ENCODE measurements at places on chromosomes 7 and 10.

- DNase-seq = no peak
Measured at GRCh38 chr10:106515206-106515790, 649.2 kb downstream of the SORCS1 start.

DNA sequence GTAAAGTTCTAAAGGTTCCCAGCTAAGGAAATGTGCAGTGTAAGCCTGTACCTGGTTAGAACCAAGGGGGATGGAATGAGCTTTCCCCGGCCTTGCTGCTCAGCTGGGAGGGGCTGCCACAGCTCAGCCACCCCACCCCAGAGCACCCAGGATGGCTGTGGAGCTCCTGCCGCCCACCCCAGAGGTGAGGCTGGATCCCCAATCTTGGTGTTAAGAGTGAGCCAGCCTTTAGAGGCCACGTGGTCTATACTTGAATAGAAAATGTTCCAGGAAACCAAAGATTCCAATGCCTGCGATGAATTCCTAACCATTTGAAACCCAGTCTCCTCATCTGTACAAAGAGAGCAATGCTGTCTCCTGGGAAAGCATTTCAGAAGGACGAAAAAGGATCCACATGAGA lies 16.5 kb downstream of the DIP2C start:
- no peak for DNase-seq

- no peak for DNase-seq
Measured at GRCh38 chr10:123144697-123145541, 3.0 kb upstream of the HMX2 start.

GRCh38 chr7:8365499-8366110 lies 67.8 kb upstream of the NXPH1 start:
- DNase-seq = no peak

DNA sequence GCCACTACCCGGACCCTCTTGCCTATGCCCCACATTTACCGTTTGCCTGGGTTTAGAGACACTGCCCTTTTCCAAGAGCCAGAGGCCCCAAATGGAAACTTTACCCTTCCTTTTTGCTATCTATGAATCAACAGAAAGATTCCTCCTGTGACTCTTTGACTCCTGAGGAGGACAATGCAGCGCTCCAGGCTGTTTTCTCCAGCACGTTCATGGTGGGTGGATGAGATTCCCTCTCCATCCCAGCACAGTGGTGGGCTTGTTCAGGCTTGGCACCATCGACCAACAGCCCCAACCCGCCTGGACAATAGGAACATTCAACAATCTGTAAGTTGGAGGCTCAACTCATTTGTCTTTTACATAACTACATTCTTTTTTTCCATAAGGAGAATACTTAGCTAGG lies 55.9 kb downstream of the DLD start:
- DNase-seq = no peak

- DNase-seq = no peak
Measured at GRCh38 chr7:148505645-148506375, 84.8 kb upstream of the C7orf33 start.

DNA sequence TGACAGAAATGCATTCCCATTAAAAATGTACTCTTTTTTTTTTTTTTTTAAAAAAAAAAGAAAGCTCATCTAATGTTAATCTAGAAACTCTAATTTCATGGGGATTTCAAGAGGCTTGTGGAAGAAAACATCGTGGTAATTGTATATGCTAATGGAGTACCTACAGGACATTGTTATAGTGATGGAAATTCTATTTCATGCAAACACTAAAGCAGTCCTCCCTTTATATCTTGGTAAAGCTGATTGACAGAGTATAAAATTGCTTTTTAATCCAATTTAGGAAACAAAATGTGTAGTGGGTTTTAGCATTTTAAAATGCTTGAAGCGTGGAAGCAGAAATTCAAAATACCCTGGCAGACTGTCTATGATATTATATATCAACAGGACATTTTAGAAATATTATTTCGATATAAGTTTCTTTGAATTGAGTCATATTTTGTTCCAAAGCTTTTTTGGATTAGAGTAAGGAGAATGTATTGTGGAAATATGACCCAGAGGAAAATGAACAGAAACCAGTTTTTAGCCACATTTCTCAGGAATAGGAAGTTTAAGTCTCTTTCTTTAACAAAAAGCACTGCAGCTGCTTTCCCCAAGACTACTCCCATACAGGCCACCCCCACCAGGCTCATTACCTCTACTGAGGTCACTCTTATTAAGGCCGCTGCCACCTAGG lies 121.9 kb downstream of the WNT2 start:
- DNase-seq = no peak

DNA sequence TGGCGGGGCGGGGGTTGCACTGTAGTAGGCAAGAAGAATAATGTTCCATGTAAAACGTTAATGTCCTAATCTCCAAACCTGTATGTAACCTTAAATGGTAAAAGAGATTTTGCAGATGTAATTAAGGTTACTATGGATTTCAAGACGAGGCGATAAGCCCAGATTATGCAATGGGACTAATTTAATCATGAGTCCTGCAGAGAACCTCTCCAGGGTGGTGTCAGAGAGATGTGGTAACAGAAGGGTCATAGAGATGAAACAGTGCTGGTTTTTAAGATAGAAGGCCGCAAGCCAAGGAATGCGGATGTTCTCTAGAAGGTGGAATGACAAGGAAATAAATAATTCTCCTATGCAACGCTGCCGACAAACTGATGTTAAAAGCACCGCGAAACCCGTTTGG lies 57.1 kb downstream of the UBE3C start:
- DNase-seq = no peak

- no peak for DNase-seq
Measured at GRCh38 chr10:10734356-10735064, 283.2 kb upstream of the CELF2 start.

- no peak for DNase-seq
Measured at GRCh38 chr7:47264021-47264651, 317.8 kb downstream of the TNS3 start.

GRCh38 chr7:45646207-45646821 lies 72.1 kb downstream of the ADCY1 start:
- DNase-seq = no peak

- no peak for DNase-seq
Measured at GRCh38 chr7:17713584-17713983, 226.7 kb downstream of the SNX13 start.

DNA sequence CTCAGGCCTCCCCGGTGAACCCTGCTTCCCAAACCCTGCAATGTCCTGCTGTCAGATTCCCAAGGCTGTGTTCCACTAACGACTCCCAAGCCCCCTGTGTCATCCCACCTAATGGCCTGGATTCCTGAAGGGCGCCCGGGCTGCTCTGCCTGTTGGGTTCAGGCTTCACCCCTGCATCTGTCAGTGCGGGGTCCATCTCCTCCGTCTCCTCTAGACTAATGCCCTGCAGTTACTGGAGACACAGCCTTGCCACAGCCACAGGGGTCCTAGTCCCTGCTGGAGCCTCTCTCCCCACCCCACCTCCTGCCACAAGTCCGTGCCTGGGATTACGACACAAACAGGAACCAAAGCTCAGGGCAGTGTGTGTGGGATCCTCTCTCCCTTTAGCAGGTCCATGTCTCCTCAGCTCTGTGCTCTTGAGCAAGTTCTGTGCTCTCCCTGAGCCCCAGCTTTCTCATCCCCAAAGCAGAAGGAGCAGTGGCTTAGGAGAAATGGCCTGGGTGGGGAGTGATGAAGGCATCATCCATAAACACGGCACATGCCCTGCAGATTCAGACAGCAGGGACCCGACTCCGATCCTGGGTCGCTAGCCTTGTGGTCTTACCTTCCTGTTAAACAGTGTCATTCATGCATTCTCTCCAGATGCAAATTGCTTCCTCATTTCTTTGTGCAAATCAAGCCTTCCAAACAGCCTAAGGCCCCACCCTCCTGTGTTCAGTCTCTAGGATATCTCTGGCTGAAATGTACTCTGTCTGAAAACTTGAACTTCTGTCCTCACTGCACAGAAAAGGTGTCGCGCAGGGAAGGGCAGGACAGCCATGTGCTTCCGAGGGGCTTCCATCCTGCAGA lies 8.2 kb upstream of the RBP3 start:
- no peak for DNase-seq

- no peak for DNase-seq
Measured at GRCh38 chr7:142896741-142897379, 11.3 kb upstream of the TRPV6 start.

- DNase-seq = no peak
Measured at GRCh38 chr7:99120501-99120900, 23.4 kb downstream of the SMURF1 start.

GRCh38 chr10:68153473-68154210 lies 44.4 kb downstream of the MYPN start:
- peak; percentile 58 for DNase-seq

GRCh38 chr10:73406846-73407245 lies 7.0 kb downstream of the ANXA7 start:
- DNase-seq = no peak

DNA sequence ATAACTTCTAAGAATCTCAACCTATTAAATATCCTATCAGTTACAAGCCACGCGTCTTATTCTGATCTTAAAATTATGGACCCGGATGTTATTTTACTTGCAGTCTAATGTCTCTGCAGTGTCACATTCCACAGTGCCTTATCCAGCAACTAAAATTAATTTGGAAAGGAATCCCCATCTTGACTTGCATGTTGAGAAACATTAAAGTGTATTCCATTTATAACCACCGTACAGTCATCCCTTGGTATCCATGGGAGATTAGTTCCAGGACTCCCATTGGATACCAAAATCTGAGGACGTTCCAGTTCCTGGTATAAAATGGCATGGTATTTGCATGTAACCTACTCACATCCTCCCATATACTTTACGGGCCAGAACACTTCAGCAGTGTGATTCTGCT lies 194.7 kb downstream of the ARHGAP21 start:
- no peak for DNase-seq

GRCh38 chr10:131891196-131891928 lies 9.4 kb upstream of the PPP2R2D start:
- peak; percentile 22 for DNase-seq

GRCh38 chr10:32054094-32054493 lies 2.1 kb downstream of the KIF5B start:
- peak; percentile 2 for DNase-seq

DNA sequence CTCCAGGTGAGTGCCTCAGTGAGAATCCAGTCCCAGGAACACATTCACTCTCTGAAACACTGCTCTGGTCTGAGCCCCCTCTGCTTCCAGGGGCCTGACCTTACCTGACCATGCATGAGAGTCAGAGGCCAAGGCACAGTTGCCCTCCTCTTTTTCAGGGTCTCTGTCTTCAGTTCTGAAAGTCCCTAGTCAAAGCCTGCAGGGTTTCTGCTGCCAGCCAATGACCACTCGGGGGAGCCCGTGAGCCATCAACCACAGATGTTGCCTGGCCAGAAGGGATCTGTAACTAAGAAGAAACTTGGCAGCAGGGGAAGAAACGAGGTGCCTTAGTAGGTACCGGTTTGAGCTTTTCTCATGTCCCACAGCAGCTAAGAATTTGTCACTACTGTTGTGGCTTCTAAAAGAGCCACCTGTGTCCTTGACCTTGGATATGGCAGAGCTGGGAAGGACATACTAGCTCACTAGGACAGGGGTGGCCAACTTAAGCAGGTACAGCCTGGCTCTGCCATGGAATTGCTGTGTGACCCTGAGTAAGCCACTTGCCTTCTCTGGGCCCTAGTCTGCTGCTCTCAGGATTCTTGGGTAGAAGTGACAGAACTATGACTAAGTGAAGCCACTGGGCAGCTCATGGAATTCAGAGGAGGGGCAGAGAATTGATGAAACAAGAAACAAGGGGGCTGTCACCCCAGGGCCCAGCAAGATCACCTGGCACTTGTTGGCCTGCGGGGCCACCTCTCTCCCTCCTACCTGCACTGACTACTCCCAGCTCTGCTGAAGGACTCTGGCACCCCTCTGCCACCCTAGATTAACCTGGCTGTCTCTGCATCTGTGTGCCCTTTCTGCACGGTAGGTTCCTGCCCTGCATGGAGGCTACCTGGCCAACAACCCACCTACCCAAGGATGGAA lies 83.8 kb upstream of the GPR26 start:
- peak; percentile 65 for DNase-seq

GRCh38 chr7:121196286-121196685 lies 132.5 kb upstream of the WNT16 start:
- DNase-seq = no peak

- no peak for DNase-seq
Measured at GRCh38 chr10:75803816-75804552, 372.6 kb downstream of the LRMDA start.

GRCh38 chr7:3007696-3008095 lies 36.0 kb downstream of the CARD11 start:
- DNase-seq = no peak

GRCh38 chr7:151014950-151015349 lies 9.3 kb downstream of the ATG9B start:
- DNase-seq = no peak

- DNase-seq = no peak
Measured at GRCh38 chr10:20922451-20922850, 25.3 kb upstream of the NEBL start.

DNA sequence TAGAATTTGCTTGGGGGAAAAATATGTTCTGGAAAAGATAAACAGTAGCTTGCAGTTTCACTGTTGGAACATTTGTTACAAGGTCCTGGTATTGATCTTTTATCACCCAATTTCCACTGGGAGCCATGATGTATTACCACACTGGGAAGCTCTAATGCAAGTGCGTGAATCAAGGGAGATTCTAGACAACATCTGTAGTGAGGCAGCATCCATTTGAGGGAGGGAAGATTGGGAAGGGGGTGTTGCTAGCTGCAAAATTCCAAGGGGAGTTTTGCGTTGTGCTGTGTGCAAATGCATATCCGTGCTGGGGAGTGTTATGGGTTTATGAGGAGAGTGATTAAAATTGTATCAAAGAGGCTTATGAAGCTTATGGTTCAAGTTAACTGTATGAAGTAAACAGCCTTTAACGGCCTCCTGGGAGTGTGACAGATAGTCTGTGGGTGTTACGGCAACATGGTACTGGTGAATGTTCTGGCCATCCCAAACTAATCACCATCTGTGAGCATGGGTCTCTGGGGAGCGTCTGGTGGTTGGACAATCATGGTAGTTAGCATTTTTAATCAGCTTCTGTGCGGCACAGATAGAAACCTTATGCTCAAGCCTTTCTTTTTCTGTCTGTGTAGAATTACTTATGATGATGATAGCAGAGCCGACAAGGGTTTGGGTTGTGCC lies 601.9 kb upstream of the GALNT17 start:
- DNase-seq = no peak

- no peak for DNase-seq
Measured at GRCh38 chr10:1674501-1674900, 62.8 kb downstream of the ADARB2 start.

DNA sequence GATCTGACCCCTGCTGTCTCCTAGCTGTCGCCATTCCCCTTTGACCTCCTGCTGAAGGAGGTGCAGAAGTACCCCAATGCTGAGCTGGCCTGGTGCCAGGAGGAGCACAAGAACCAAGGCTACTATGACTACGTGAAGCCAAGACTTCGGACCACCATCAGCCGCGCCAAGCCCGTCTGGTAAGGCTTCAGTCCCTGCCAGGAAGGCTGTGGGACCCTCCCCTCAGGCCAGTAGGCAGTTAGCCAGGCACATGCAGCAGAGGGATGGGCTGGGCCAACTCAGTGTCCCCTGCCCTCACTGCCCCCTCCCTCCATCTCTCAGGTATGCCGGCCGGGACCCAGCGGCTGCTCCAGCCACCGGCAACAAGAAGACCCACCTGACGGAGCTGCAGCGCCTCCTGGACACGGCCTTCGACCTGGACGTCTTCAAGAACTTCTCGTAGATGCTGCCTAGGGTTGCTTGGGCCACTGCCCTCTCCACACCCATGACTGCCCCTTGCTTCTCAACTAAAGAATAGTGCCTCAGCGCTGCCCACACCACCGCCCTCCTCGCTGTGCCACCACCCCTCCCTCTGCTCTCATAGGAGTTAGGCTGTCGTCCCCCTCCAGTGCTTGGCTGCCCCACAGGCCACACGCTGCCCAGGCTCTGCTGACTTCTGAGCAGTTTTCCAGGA lies 41.0 kb upstream of the ZMIZ2 start:
- no peak for DNase-seq

- no peak for DNase-seq
Measured at GRCh38 chr10:89215511-89215910, 8.4 kb upstream of the CH25H start.

All from RPMI8226 (cell line).